ENCODE measurements at places on chromosomes 16 and 17. TPM values are rescaled to one million over a fixed set of nuclear protein-coding genes. Genes with fewer than 3 reads are reported as not detected.

The KRTAP9-4 gene
- total RNA-seq: not detected

The CLDN7 gene
- 98.7 TPM for total RNA-seq

GRCh38 chr16:88743693-88744576 lies 37.6 kb downstream of the CTU2 start:
- peaks cover 34% of the 10 kb centered on the region for H3K4me1 ChIP-seq
- no peak overlapping the region for H3K27ac ChIP-seq
- H3K36me3 ChIP-seq: peaks cover 47% of the 10 kb centered on the region

DNA sequence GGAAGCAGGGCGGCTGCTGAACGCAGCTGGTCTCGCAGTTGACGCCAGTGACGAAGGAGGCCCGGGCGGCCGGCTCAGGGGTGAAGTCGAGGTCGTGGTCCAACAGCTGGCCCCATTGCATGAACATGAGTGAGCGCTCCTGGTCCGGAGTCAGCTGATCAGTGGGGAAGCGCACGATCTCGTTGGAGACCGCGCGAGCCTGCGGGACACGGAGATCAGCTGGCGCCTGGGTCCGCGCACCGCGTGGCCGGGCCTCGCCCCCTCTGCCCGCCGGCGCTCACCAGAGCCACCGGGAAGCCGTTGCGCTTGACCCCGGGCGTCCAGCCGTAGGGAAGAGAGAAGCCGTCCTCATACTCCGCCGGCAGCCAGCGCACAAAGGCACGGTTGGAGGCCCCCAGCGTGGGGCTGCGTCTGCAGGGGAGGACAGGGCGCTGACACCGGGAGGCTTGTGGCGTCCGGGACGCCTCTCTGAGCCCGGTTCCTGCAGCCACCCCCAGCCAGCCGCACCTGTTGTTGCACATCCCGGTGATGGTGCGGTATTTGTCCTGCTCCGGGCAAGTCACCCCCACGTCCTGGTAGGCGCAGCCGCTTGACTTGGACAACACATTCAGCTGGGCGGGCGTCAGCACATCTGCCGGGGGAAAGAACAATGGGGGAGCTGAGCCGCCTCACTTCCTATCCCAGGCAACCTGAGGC lies 1.6 kb downstream of the MPO start:
- peaks cover 13% of the 10 kb centered on the region for H3K27me3 ChIP-seq
- H3K4me1 ChIP-seq: no peaks in the 10 kb centered on the region
- H3K36me3 ChIP-seq: no peaks in the 10 kb centered on the region
- peak overlapping the region; percentile 44 for H3K4me3 ChIP-seq
- H3K27ac ChIP-seq: no peak overlapping the region
- peak; percentile 70 for DNase-seq

- H3K36me3 ChIP-seq: no peaks in the 10 kb centered on the region
- no peak overlapping the region for H3K27ac ChIP-seq
- no peak for DNase-seq
- no peaks in the 10 kb centered on the region for H3K27me3 ChIP-seq
Observed at GRCh38 chr16:17215936-17216335, 254.8 kb downstream of the XYLT1 start.

DNA sequence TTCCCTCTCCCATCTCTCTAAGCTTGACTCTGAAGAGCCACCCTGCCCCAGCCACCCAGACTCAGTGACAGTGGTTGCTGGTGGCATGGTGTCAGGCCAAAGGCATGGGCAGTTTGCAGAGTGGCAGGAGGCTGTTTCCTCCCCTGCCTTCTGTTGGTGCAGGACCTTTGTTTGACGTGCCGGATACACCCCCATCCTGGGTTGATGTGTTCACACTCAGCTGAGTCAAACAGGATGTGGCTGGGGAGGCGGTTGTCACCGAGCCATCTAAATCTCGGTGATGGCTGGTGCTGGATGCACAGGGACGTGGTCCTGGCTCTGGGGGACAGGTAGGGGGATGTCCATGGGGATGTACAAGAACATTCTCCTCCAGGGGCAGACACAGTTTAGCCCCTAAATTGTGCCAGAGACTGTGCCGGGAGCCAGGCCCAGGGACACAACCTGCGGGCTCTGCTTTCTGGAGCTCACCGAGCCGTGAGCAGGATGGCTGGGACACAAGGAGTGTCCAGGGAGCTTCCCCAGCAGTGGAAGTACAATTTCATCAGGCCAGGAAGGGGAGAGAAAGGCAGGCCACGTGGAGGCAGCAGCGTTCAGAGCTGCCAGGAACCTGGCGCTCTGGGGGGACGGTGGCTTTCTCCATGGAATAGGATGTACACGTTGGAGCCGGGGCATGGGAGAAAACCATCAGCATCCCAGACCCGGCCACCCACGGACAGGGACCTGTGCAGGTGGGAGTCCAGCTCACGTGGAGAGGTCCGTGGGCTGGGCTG lies 264.2 kb downstream of the SEC14L1 start:
- H3K4me1 ChIP-seq: peaks cover 77% of the 10 kb centered on the region
- H3K27me3 ChIP-seq: no peaks in the 10 kb centered on the region
- peak; percentile 76 for DNase-seq
- peaks cover 23% of the 10 kb centered on the region for H3K36me3 ChIP-seq
- H3K27ac ChIP-seq: peak overlapping the region; percentile 63
